ENCODE measurements at places on chromosomes 2 and 18. TPM values are rescaled to one million over a fixed set of nuclear protein-coding genes. Genes with fewer than 3 reads are reported as not detected.
A peak's percentile ranks its signal among the peaks of the same experiment; 100 is the strongest.

DNA sequence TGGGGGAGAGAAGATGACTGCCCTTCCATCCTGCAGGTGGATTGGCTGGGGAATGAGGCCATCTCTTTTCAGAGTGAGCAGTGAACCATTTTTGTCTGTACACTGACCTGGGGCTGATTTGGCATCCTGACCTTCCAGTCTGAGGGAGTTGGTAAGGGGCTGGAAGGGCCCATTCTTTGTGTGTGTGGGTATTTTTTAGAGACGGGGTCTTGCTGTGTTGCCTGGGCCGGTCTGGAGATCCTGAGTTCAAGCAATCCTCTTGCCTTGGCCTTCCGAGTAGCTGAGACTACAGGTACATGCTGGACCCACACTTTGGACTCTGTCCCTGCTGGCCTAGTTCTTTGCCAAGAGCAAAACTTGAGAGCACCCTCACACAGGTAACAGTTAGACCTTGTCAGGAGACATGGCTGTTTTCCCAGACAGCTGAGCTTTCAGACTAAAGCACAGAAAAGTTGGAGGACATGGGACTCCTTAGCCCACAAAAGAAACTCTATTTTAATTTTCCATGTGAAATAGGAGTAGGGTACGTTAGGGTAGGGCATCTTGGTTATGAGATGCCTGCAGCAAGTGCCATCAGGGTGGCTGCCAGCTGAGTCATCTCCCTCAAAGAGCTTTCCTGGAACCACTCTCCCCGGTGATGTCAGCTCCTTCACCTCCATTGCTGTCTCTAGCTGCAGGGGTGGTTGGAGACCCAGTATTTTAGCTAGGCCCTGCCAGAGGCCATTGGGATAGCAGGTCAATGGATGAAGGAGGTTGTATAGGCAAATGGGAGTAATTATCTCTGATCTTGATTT, 60.7 kb downstream of the DGKD start:
- H3K4me1 ChIP-seq, result peaks cover 13% of the 10 kb centered on the region
- H3K4me3 ChIP-seq, result no peak overlapping the region
- no peaks in the 10 kb centered on the region for H3K27me3 ChIP-seq
- DNase-seq, result no peak
- no peaks in the 10 kb centered on the region for H3K36me3 ChIP-seq

GRCh38 chr18:79947881-79948610, 3.4 kb downstream of the SLC66A2 start:
- no peak for DNase-seq
- peak overlapping the region; percentile 91 for H3K27ac ChIP-seq
- H3K4me3 ChIP-seq, result peak overlapping the region; percentile 20

GRCh38 chr18:10240973-10241372, 213.5 kb upstream of the APCDD1 start:
- no peak overlapping the region for H3K27ac ChIP-seq
- no peaks in the 10 kb centered on the region for H3K36me3 ChIP-seq
- no peak overlapping the region for H3K4me3 ChIP-seq
- no peaks in the 10 kb centered on the region for H3K4me1 ChIP-seq

The KANSL1L gene
- total RNA-seq, result 18.3 TPM

DNA sequence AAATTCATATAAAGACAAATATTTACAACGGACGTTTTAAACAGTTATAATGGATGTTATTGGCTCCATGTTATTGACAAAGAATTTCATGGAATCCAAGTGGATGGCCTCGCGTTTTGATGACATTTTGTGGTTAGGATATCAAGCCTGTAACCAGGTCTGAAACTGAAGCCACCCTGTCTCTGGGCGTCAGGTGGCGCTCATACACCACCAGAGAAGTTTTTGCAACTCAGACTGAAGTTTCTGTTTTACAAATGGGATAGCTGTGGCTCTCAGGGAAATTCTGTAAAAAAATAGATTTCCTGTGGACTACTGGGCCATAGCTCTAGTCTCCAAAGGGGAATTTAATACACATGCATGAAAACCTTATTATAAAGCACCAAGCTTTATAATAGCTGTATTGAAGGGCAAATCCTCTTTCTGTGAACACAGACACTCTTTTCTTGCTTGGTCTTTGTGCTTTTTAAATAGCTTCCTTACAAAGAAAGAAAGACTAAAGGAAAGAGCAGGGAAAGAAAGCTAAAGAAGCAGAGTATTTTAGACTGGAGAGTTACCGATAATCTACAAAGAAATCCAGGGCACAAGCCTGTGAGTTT, 86.7 kb downstream of the C18orf54 start:
- no peaks in the 10 kb centered on the region for H3K36me3 ChIP-seq
- DNase-seq, result peak; percentile 48
- H3K27me3 ChIP-seq, result no peaks in the 10 kb centered on the region
- H3K27ac ChIP-seq, result no peak overlapping the region

The PIEZO2 gene
- total RNA-seq, result 12.3 TPM

The SRD5A2 gene
- total RNA-seq, result not detected

DNA sequence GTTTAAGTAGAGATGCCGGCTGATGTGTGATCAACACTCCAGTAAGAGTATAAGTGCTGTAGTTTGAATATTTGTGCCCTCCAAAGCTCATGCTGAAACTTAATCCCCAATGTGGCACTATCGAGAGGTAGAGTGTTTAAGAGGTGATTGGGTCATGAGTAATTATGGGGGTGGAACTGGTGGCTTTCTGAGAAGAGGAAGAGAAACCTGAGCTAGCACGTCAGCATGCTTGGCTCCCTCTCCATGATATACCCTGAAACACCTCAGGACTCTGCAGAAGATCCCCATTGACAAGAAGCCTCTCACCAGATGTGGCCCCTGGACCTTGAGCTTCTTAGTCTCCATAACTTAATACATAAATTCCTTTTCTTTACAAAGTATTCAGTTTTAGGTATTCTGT, 584.8 kb downstream of the TSN start:
- H3K27ac ChIP-seq, result no peak overlapping the region
- H3K4me1 ChIP-seq, result no peaks in the 10 kb centered on the region
- H3K36me3 ChIP-seq, result no peaks in the 10 kb centered on the region
- no peak overlapping the region for H3K4me3 ChIP-seq
- H3K27me3 ChIP-seq, result no peaks in the 10 kb centered on the region

GRCh38 chr2:166184789-166185188, 57.0 kb upstream of the SCN1A start:
- H3K4me1 ChIP-seq, result no peaks in the 10 kb centered on the region
- DNase-seq, result no peak
- no peak overlapping the region for H3K4me3 ChIP-seq
- no peaks in the 10 kb centered on the region for H3K27me3 ChIP-seq
- H3K36me3 ChIP-seq, result no peaks in the 10 kb centered on the region

The ATP5F1A gene
- total RNA-seq, result 618 TPM

DNA sequence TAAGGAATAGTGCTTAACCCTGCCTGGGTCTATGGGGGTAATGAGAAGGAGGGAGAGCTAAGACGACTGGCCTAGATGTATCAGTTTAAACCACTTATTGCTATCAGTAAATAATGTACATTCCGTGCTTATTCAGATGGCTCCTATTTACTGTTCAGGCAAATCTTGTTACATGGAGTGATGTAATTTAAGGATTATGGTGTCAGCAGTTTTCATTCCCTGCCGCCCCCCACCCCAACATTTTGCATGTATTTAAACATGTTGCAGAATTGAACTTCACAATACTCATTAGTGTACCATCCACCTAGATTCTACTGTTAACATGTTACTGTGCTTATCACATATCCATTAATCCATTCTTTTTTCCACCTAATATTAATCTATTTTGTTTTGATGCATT, 11.7 kb downstream of the AGPS start:
- no peaks in the 10 kb centered on the region for H3K27me3 ChIP-seq
- peaks cover 3% of the 10 kb centered on the region for H3K4me1 ChIP-seq
- no peak overlapping the region for H3K27ac ChIP-seq
- no peak for DNase-seq
- no peaks in the 10 kb centered on the region for H3K36me3 ChIP-seq

The PFN4 gene
- 0.51 TPM for total RNA-seq

The MYO3B gene
- 0.05 TPM for total RNA-seq

- H3K27me3 ChIP-seq, result no peaks in the 10 kb centered on the region
- H3K4me3 ChIP-seq, result no peak overlapping the region
- H3K4me1 ChIP-seq, result no peaks in the 10 kb centered on the region
- DNase-seq, result no peak
These were observed 431.2 kb downstream of the LPIN1 start for GRCh38 chr2:12177455-12178288.

The TMEM178A gene
- 0.56 TPM for total RNA-seq

The STARD6 gene
- not detected for total RNA-seq

GRCh38 chr2:102510791-102511575, 38.0 kb downstream of the SLC9A4 start:
- H3K4me3 ChIP-seq, result no peak overlapping the region
- no peaks in the 10 kb centered on the region for H3K4me1 ChIP-seq
- DNase-seq, result no peak
- no peaks in the 10 kb centered on the region for H3K36me3 ChIP-seq
- H3K27me3 ChIP-seq, result no peaks in the 10 kb centered on the region

The SFT2D3 gene
- 4.7 TPM for total RNA-seq

- H3K27ac ChIP-seq, result no peak overlapping the region
- no peaks in the 10 kb centered on the region for H3K36me3 ChIP-seq
- no peak overlapping the region for H3K4me3 ChIP-seq
- no peak for DNase-seq
These were observed 79.7 kb downstream of the EHBP1 start for GRCh38 chr2:62785216-62785615.

GRCh38 chr2:18987016-18987415, 371.4 kb downstream of the OSR1 start:
- H3K4me3 ChIP-seq, result no peak overlapping the region
- H3K36me3 ChIP-seq, result no peaks in the 10 kb centered on the region
- no peaks in the 10 kb centered on the region for H3K27me3 ChIP-seq
- no peak overlapping the region for H3K27ac ChIP-seq
- peaks cover 8% of the 10 kb centered on the region for H3K4me1 ChIP-seq
- no peak for DNase-seq

DNA sequence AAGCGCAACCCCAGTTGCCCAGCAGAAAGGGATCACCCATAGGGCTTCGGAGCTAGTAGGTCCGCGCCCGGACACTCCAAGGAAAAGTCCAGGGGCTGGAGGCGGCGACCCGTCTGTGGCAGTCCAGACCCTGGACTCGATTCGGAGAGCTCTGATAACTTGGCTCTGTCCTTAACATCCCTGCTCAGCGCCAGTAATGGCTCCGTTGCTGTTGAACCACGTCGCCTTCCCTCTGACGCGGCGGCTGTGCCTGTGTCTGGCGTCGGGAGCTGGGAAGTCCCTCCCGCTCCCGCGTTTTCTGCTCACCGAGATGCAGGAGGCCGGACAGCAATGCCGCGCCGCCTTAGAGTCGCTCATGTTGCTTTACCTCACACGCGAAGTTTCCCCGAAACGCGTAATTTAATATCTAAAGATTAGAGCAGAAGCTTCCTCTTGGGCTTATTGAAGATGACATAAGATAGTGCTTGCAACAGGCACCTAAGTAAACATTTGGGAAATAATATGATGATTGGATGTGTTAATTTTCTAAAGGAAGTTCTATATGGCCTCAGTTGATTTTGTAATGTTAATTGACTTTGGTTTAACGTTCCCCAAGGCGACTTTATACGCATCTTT, 1.3 kb upstream of the ZBTB14 start:
- H3K36me3 ChIP-seq, result peaks cover 4% of the 10 kb centered on the region
- H3K4me1 ChIP-seq, result peaks cover 2% of the 10 kb centered on the region
- H3K27ac ChIP-seq, result peak overlapping the region; percentile 90
- DNase-seq, result peak; percentile 63
- peak overlapping the region; percentile 73 for H3K4me3 ChIP-seq

DNA sequence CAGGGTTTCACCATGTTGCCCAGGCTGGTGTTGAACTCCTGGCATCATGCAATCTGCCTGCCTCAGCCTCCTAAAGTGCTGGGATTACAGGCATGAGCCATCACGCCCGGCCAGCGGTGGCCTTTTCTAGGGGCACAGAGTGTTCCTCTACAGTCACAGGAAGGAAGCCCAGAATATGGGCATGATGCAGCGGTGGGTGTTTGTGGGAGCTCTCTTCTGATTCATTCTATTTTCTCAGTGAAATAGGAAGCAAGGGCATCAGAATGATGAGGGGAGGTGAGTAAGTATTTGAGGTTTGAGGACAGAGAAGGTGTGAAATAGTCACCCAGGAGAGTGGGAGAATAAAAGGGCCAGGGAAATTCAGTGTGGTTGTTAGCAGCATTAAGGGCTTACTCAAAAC, 70.3 kb upstream of the PSME4 start:
- no peak for DNase-seq
- H3K27ac ChIP-seq, result no peak overlapping the region
- H3K4me1 ChIP-seq, result no peaks in the 10 kb centered on the region
- no peak overlapping the region for H3K4me3 ChIP-seq
- H3K36me3 ChIP-seq, result no peaks in the 10 kb centered on the region
- H3K27me3 ChIP-seq, result no peaks in the 10 kb centered on the region

The C2orf80 gene
- total RNA-seq, result not detected

- H3K4me1 ChIP-seq, result no peaks in the 10 kb centered on the region
- no peaks in the 10 kb centered on the region for H3K36me3 ChIP-seq
- H3K27ac ChIP-seq, result no peak overlapping the region
- no peak for DNase-seq
- no peak overlapping the region for H3K4me3 ChIP-seq
These were observed 197.6 kb downstream of the MBD5 start for GRCh38 chr2:148218326-148219075.

DNA sequence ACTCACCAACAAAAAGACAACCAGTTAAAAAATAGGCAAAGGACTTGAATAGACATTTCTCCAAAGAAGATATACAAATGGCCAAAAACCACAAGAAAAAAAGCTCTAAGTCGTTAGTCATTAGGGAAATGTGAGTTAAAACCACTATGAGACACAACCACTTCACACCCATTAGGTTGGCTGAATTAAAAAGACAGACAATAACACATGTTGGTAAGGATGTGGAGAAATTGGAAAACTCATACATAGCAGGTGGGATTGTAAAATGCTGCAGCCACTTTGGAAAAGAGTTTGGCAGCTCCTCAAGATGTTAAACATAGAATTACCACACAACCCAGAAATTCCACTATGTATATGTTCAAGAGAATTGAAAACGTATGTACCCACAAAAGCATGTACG, 117.6 kb upstream of the SPATS2L start:
- H3K4me1 ChIP-seq, result peaks cover 14% of the 10 kb centered on the region
- no peaks in the 10 kb centered on the region for H3K27me3 ChIP-seq
- H3K36me3 ChIP-seq, result no peaks in the 10 kb centered on the region
- H3K4me3 ChIP-seq, result no peak overlapping the region

The CRYGC gene
- not detected for total RNA-seq

DNA sequence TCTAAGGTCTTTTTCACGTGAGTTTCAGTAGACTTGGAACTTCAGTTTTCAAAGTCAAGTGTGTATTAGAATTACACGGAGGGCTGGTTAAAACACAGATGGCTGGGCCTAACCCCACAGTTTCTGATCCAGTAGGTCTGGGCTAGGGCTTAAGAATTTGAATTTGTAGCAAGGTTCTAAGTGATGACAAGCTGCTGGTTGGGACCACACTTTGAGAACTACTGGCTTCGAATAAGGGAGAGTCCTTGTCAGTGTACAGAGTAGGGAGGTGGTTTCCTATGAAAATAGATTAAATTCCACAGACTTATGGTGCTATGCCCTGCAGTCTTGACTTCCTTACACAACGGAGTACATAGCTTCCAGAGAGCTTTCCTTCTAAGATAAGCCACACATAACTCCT, 4.5 kb downstream of the RHOB start:
- peak overlapping the region; percentile 90 for H3K27ac ChIP-seq
- H3K4me1 ChIP-seq, result no peaks in the 10 kb centered on the region
- H3K27me3 ChIP-seq, result no peaks in the 10 kb centered on the region
- no peaks in the 10 kb centered on the region for H3K36me3 ChIP-seq

Measured in liver (tissue), 10 donors.